Hypothalamus (tissue), 51 donors: ENCODE measurements at places on chromosomes 1 and 21.

DNA sequence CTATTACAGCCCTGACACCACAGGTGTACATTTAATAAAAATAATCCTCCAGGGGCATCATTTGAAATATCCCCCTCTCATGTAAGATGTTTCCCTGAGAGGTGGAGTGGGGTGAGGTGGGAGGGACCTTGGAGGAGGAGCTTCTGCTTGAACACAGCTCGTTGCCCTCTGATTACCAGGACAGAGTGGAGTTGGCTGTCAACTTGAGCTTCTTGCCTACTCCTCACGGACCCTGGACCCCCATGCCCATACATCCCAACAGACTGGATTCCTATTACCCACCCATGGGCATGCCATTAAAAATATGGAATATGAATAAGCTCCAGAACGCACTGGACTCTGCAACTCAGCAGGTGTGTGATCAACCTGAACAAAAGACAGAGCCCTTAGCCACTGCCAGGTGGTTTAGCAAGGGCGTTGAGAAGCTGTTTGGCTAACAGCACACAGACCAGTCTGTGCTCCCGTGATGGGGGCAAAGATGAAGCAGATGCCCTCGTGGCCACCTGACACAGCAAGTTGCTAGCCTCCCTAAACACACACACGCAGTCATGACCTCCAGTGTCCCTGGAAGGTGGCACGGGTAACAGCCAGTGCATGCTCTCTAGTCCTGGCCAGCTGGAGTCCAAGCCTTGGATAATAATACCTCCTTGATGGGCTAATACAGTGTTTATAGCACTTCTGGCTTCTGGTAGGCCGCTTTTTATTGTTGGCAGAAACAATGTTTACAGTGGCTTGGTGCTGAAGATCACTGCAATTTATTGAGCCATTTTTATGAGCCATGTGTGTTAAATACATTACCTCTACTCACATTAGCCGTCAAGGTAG lies 155.0 kb downstream of the TOMM20 start:
- no peak for DNase-seq

- no peak for DNase-seq
Observed at GRCh38 chr1:228429007-228429406, 12.3 kb upstream of the TRIM17 start.

DNA sequence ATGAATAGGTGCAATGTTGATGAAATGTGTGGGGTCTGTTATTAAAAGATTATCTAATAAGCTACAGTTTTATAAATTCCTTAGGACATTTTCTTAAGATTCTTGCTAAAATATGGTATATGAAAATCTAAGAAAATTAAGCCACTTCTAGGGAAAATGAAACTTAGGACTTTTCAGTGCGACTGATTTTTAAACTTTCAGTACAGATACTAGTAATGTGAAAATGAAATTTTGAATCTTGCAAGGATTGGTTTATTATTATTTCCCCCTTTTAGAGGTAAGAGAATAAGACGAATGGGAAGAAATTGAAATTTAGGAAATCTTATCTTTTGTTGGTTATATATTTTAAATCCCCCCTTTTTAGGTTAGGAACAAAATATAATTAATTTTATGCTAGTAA lies 16.4 kb downstream of the CAPZA1 start:
- no peak for DNase-seq

- no peak for DNase-seq
Observed at GRCh38 chr1:201219481-201220387, 29.1 kb downstream of the IGFN1 start.

DNA sequence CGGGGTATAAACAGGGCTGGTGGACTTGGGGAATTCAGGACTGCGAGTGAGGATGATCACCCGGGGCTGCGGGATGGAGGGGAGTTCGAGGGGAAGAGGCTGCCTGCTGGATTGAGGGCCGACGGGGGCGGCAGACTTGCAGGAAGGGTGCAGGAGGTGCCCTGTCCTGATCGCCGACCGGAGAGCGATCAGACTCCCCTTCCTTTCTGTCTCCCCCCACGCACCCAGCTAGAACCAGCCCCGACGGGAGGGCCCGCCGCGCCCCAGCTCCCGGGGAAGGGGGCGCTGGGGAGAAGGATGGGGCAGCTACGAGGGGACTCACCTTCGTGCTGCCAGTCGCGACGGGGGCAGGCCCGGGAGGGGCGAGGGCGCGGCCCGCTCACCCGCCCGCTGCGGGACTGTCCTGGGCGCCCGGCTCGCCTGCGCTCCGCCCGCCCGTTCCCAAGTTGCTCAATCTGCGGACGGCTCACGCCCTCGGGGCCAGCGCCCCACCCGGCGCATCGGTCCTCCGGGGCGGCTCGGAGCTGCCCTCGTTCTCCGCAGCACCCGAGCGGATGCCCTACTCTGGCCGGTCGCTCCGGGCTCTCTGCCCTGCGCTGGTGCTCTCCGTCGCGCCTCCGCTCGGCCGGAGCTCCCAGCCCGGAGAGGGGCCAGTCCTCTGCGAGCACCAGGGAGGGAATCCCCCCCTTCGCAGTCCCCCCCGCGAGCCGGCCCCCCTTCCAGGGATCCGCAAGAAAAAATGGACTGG lies at the start of gene RSPO1:
Gene RSPO1, minus strand, starts transcription at position 649 of the 748 bp plus-strand sequence. CDS start 5,231 bp downstream, outside the sequence.
- DNase-seq = no peak

GRCh38 chr1:79128722-79129121 lies 122.2 kb upstream of the ADGRL4 start:
- DNase-seq = no peak

DNA sequence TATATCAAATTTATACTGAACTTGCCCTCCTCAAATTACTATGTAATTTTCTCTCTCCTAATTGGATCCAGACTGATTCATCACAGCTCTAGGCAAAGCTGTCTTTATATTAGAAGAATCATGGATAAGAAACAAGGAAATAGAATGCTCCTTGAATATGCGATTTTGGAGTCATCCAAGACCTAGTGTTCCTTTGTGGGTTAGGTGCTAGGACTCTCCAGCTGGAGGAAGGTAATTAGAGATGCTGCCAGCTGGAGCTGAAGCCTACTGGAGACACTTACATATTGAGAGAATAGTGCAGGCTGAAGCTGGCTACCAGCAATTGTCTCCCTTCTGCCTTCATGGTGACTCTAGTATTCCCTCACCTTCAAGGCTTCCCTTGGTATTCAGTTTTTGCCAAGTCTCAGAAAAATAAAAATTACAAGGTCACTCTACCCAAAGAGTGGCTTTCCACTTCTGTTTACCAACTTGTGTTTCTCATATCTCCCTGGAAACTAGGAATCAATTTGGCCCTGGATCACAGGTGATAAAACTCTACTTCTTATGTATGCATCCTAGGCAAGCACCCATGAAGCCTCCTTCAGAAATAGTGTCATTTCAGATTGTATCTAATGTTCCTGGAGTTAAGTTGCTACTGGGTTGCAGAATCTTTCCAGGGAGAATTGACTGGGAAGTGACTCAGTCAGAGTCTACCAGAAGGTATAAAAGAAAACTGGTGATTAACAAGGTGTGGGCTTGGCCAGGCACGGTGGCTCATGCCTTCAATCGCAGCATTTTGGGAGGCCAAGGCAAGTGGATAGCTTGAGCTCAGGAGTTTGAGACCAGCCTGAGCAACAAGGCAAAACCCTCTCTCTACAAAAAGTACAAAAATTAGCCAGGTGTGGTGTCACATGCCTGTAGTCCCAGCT lies 24.4 kb upstream of the DOCK7 start:
- no peak for DNase-seq

DNA sequence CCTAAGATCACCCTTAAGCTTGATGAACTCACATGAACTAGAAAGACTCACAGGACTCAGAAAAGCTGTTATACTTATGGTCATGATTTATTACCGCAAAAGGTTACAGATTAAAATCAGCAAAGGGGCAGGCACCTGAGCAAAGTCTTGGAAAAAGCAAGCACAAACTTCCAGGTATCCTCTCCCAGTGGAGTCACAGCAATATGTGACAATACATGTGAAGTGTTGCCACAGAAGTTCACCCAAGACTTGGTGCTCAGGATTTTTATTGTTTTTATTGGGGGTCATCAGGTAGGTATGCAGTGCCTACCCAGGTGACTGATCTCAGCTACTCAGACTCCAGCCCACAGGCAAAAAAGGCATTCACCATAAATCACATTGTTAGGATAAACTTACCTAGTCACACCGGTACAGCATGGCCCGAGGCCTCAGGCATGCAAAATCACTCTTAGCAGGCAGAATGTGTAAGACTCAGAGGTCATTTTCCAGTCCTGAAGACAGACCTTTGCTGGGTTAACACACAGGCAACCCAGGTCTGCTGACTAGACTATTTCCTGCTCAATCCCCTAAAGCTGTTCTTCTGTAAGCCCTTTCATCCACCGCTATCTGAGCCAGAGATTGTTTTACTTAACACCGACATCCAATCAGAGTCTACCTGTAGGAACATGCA lies 55.6 kb downstream of the SSX2IP start:
- DNase-seq = no peak

- DNase-seq = no peak
Observed at GRCh38 chr1:231068762-231069161, 28.7 kb upstream of the FAM89A start.

GRCh38 chr21:44050276-44050675 lies 38.2 kb downstream of the TRAPPC10 start:
- no peak for DNase-seq

GRCh38 chr1:94726981-94727685 lies 93.0 kb upstream of the SLC44A3 start:
- no peak for DNase-seq

DNA sequence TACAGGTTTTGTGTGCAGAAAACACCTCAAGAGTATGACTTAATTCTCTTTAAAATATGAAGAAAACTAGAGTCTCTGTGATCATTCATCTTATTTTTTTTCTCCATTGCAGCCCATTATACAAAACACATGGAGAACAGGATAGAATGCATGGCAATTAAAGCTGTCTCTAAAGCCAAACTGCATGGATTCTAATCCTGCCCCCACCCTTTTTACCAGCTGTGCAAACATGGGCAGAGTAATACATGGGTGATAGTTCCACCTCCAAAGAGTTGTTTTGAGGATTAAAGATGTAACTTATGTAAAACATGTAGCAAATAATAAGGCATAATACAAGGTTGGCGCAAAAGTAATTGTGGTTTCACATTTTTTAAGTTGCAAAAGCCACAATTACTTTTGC lies 114.4 kb downstream of the CLEC20A start:
- no peak for DNase-seq

DNA sequence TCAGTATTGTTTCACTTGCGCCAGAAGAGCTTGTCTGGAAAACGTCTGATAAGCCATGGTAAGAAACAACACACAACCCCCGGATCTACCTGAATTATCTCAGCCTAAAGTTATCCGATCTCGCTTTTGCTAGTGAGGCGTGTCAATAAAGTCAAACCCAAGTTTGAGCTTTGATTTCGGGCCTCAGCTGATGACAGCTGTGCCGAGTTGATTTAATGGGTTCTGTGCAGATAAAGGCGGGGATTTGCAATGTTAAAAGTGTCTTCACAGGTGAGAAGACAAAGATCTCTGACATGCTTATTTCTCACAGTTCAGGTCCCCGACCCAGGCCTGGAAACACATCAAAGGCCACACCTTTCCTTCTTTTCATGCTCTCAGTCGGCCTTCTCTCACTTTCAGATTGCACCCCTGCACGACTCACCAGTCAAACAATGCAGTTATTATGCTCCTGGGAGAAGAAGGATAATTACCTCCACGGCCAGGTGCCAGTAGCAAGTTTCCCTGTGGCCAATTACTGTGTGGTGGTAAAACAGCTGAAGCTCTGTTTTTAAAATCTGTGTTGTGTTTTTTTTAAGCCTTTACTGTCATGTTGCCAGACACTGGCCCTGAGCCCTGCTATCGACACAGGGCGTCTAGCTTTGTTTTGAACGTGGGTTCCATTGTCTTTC lies 245.3 kb upstream of the RUNX1 start:
- DNase-seq = no peak

- DNase-seq = no peak
Observed at GRCh38 chr1:918353-918752, 5.4 kb upstream of the SAMD11 start.

GRCh38 chr1:166676981-166677380 lies 162.3 kb upstream of the POGK start:
- no peak for DNase-seq

- no peak for DNase-seq
Observed at GRCh38 chr1:197965132-197965840, 48.1 kb downstream of the LHX9 start.

DNA sequence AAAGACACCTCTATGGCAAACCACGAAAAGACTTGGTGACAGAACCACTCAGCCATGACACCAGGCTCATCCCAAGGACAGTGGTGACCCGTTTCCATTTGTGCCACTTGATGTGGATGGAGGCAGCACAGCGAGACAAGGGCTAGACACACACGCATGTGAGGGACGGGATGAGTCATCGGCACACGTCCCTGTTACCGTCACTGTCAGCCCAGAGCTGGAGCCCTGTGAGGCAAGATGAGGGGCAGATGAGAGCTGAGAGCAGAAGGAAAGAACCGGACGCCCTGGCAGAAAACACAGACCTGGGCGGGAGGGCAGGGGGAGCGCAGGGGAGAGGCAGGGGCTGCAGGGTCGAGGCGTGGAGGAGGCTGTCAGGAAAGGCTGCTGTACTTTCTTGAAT lies 57.8 kb downstream of the SIK1 start:
- no peak for DNase-seq
